Common myeloid progenitor, CD34-positive (primary cell): ENCODE measurements at places on chromosomes 7 and 10.

GRCh38 chr10:73876971-73877370 lies 2.6 kb upstream of the CAMK2G start:
- no peak for DNase-seq

GRCh38 chr10:71246591-71247413 lies 34.4 kb downstream of the UNC5B start:
- DNase-seq, result peak; percentile 50

- DNase-seq, result peak; percentile 1
Observed at GRCh38 chr7:94338921-94339371, 55.7 kb upstream of the COL1A2 start.

GRCh38 chr10:102791754-102792395 lies 45.3 kb downstream of the CYP17A1 start:
- DNase-seq, result no peak

GRCh38 chr10:131850383-131850870 lies 50.4 kb upstream of the PPP2R2D start:
- DNase-seq, result no peak

- DNase-seq, result no peak
Observed at GRCh38 chr10:115030483-115031200, 62.5 kb upstream of the ATRNL1 start.

GRCh38 chr7:155427411-155428038 lies 30.4 kb upstream of the EN2 start:
- DNase-seq, result no peak

DNA sequence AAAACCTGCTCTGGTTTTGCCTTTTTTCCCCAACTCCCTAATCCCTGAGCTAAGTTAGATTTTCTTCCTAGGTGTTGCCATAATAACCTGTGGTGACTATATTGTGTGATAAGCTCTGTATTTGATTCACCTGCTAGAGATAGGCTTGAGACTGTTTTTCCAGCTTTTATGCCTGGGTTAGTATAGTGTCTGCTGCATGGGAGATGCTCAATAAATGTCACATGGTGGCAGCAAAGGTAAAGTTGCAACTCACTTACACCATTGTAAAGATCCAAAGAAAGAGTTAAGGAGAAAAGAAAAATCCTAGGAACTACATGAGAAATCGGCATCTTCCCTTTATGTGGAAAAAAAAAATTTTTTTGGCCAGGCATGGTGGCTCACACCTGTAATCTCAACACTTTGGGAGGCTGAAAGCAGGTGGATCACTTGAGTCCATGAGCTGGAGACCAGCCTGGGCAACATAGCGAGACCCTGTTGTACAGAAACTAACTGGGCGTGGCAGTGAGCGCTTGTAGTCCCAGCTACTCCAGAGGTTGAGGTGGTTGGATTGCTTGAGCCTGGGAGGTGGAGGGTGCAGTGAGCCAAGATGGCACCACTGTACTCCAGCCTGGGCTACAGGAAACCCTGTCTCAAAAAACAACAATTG lies 3.7 kb downstream of the CCNJ start:
- no peak for DNase-seq
